ENCODE measurements at places on chromosomes 3 and 15. TPM values are rescaled to one million over a fixed set of nuclear protein-coding genes. Genes with fewer than 3 reads are reported as not detected.

The CACNA2D2 gene
- 0.63 TPM for total RNA-seq

The ZNF717 gene
- total RNA-seq, result 13.8 TPM

The TRPM1 gene
- total RNA-seq, result not detected

The LSMEM2 gene
- not detected for total RNA-seq

The CDV3 gene
- total RNA-seq, result 218 TPM

The CAND2 gene
- total RNA-seq, result 0.33 TPM

The GHSR gene
- total RNA-seq, result not detected

The ILDR1 gene
- total RNA-seq, result not detected

The GOLGA8M gene
- 1.1 TPM for total RNA-seq

The IL17RB gene
- total RNA-seq, result 3.5 TPM

The GASK1A gene
- not detected for total RNA-seq

The PTPN23 gene
- 41.2 TPM for total RNA-seq

The USP13 gene
- total RNA-seq, result 7.9 TPM

The DOCK3 gene
- 1.4 TPM for total RNA-seq

The DUOXA1 gene
- total RNA-seq, result not detected

All from activated naive CD4-positive, alpha-beta T cell treated with anti-CD3 and anti-CD28 coated beads, Interleukin-2, amount 10 ng/mL, durations not matched to agents 5 hours and 36 hours (primary cell).